ENCODE measurements at places on chromosomes 2 and 18.

GRCh38 chr2:191202881-191203397 is 42.3 kb upstream of the MYO1B start:
- no peak for DNase-seq

GRCh38 chr18:45559258-45559657 is 56.0 kb upstream of the SLC14A2 start:
- DNase-seq: no peak

GRCh38 chr2:154240921-154241379 is 369.2 kb downstream of the GALNT13 start:
- DNase-seq: no peak

DNA sequence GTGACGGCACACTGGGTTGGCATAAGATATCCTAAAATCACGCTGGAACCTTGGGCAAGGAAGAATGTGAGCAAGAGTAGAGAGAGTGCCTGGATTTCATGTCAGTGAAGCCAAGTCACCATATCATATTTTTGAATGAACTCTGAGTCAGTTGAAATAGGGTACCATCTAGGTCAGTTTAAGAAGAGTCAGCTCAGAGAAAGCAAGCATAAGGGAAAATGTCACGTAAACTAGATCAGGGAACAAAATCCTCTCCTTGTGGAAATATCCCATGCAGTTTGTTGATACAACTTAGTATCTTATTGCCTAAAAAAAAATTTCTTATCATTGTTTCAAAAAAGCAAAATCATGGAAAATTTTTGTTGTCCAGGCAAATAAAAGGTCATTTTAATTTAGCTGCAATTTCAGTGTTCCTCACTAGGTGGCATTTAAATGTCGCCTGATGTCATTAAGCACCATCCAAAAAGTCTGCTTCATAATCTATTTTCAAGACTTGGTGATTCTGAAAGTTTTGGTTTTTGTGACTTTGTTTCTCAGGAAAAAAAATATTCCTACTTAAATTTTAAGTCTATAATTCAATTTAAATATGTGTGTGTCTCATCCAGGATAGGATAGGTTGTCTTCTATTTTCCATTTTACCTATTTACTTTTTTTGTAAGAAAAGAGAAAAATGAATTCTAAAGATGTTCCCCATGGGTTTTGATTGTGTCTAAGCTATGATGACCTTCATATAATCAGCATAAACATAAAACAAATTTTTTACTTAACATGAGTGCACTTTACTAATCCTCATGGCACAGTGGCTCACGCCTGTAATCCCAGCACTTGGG is 19.6 kb downstream of the RSAD2 start:
- DNase-seq: peak; percentile 55

DNA sequence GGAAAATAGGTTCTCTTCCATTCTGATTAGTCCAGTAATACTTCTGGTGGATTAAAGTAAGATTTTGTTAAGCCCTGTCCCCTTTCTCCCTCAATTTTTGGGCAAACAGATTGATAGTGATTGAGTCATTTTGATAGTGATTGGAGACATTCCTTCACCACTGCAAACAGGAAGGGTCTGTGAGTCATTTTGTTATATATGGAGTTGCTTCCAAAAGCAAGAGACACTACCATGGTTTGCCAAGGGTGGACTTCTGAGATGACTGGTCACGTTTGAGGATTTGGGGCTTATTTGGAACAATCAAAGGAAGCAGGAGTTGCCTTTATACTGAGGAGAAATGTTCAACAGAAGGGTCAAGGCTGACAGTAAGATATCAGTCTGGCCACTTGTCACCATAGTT is 249.9 kb downstream of the PARD3B start:
- no peak for DNase-seq

GRCh38 chr2:45957533-45958227 is 306.2 kb downstream of the PRKCE start:
- no peak for DNase-seq

DNA sequence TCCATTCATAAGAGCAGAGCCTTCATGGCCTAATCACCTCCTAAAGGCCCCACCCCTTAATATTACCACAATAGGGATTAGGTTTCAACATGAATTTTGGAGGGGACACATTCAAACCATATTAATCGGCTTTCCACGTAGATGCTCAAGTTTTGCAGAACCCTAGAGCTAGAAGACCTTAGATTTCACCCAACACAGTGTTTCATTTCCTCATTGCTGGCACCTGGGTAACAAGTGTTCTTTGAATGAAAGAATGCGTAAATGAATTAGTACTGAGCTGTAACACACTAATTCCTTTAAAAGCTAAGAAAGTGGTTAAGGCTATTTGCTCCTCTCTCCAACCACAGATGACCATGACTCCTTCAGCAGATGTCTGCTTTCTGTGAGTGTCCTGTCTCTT is 252.5 kb downstream of the SMAD2 start:
- DNase-seq: no peak

DNA sequence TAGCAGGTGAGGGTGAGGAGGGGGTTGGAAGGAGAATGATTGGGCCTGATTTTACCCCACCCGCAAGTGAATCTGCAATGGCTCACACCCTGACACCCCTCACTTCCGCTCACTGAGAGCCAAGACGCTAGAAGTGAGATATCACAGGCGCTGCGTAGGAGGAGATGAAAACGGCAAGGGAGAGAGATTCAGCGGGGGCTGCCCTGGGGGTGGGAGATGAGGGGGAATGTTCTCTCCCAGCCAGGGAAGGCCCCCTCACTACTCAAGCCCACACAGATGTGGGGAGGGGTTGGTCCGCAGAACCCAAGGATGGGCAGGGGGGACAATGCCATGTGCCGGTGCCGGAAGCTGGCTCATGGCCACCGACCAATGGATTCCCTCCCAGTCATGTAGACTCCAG is 32.9 kb downstream of the LOXHD1 start:
- no peak for DNase-seq

- DNase-seq: no peak
Observed at GRCh38 chr2:74291886-74292621, 51.2 kb downstream of the SLC4A5 start.

- DNase-seq: peak; percentile 48
Observed at GRCh38 chr2:152097290-152097800, 1.5 kb downstream of the CACNB4 start.

- no peak for DNase-seq
Observed at GRCh38 chr2:104938231-104938941, 84.5 kb downstream of the POU3F3 start.

- no peak for DNase-seq
Observed at GRCh38 chr2:70360661-70361270, 58.9 kb upstream of the FAM136A start.

DNA sequence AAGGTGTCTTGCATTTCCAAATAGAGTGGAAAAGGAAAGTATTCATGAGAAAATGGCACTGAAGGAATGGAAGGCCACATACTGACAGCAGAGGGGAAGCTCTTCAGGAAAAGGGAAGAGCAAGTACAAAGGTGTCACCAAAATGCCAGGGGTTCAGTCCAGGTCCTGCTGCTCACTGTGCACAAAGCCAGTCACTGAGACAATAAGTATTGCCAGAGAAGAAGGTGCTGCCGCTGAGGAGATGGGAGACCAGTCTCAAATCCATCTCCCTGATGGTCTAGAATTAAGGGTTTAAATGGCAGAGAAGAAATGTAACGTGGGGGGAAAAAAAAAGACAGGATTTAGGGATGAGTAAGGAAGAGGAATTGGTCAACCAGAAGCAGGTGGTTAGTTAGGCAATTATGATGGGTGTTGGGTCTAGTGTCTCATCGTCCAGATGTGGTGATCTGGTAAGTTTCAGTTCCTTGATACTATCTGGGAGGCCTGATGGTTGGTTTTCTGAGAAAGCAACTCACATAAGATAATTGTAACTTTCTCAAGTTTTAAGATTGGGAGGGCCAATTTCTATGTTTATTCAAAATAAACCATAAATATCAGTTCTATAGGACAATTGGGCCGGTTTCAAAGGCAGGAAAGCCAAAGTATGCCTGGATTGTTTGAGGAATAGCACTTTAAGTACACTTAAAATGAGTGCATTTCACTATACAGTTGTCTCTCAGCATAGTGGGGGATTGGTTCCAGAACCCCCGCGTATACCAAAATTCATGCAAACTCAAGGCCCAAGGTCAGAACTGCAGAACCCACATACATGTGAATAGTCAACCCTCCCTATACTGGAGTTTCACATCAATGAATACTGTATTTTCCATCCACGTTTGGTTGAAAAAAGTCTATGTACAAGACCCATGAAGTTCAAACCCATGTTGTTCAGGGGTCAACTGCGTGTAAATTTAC is 109.1 kb upstream of the DNAJC10 start:
- no peak for DNase-seq

DNA sequence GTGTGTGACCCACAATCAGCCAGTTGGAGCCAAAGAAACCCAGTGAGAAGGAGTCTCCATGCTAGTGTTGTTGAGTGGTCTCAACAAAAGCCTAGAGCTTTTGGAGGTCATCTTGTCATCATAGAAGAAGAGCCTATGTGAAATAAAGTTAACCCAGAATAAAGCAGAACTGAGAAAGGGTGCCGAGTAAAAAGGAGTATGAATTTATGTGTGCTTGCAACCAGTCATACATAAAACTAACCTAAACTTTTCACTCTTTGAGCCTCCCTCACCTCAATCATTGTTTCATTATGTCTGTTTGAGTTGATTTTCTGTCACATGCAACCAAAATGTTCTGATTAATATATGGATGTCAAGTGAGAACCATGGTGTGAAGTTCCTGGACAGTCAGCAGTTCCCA is 599.3 kb upstream of the ZEB2 start:
- DNase-seq: no peak

DNA sequence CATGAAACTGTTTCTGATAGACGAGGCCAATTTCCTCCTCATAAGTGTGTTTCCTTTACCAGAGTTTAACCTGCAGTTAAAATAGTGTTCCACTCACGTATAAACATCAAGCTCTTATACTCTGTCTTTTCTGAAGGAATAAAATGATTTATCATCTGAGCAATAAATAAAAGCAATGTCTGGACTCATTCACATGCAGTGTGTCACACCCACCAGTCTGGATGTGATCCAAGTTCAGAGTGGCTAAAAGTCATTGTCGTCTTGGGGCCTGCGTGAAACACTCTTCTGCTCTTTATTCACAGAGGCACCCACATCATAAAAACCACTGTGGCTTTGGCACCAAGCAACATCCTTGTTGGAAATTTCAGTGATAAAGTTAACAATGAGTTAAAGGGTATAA is 19.5 kb upstream of the SLC9A4 start:
- DNase-seq: no peak

GRCh38 chr2:28951910-28952835 is 28.9 kb upstream of the TOGARAM2 start:
- DNase-seq: no peak

GRCh38 chr2:15313657-15314056 is 247.5 kb downstream of the NBAS start:
- DNase-seq: peak; percentile 35

DNA sequence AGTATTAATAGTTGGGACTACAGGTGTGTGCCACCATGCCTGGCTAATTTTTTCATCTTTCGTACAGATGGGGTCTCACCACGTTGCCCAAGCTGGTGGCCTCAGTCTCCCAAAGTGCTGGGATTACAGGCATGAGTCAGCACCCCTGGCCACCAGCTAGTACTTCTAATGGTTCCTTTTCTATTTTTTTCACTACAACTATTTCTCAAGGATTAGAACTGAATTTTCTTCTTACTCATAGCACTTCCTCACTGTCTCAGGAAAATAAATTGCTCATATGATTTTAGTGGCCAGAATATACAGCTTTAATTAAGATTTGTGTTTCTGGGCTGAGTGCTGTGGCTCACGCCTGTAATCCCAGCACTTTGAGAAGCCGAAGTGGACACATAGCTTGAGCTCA is 43.2 kb upstream of the SOS1 start:
- DNase-seq: no peak

GRCh38 chr2:106106622-106107508 is 87.2 kb downstream of the UXS1 start:
- no peak for DNase-seq

- DNase-seq: no peak
Observed at GRCh38 chr2:47664817-47665216, 118.1 kb upstream of the MSH6 start.

- DNase-seq: no peak
Observed at GRCh38 chr2:175575346-175576258, 394.1 kb upstream of the ATP5MC3 start.

- no peak for DNase-seq
Observed at GRCh38 chr2:171578127-171578803, 56.0 kb downstream of the CYBRD1 start.

DNA sequence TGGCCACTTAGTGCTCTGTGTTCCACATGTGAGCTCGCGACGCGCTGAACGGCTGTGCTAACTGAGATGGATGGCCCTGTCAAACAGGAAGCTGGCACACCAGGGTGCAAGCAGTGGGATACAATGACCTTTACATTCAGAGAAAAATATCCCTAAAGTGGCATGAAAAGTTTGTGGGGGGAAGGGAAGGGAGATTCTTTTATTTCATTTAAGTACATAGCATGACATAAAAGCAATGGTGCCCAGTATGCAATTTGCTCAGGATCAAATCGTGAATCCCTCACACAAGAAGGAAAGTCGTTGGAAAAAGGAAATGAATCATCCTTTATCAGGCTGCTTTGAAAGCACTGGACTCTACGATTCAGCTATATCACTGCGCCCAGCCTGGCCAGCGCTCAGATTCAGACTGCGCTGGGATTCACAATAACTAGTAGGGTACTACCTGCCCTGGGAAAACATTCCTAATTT is 26.0 kb downstream of the SATB2 start:
- DNase-seq: no peak

- DNase-seq: no peak
Observed at GRCh38 chr18:21762181-21762772, 21.7 kb downstream of the MIB1 start.

GRCh38 chr2:66854298-66854697 is 419.4 kb downstream of the MEIS1 start:
- no peak for DNase-seq

GRCh38 chr2:127158614-127159290 is 51.8 kb upstream of the BIN1 start:
- DNase-seq: no peak

- DNase-seq: no peak
Observed at GRCh38 chr18:56189615-56190014, 448.8 kb downstream of the TXNL1 start.

GRCh38 chr2:239250216-239251081 is 150.4 kb downstream of the HDAC4 start:
- no peak for DNase-seq

GRCh38 chr2:16725549-16725948 is 59.9 kb upstream of the CYRIA start:
- no peak for DNase-seq

DNA sequence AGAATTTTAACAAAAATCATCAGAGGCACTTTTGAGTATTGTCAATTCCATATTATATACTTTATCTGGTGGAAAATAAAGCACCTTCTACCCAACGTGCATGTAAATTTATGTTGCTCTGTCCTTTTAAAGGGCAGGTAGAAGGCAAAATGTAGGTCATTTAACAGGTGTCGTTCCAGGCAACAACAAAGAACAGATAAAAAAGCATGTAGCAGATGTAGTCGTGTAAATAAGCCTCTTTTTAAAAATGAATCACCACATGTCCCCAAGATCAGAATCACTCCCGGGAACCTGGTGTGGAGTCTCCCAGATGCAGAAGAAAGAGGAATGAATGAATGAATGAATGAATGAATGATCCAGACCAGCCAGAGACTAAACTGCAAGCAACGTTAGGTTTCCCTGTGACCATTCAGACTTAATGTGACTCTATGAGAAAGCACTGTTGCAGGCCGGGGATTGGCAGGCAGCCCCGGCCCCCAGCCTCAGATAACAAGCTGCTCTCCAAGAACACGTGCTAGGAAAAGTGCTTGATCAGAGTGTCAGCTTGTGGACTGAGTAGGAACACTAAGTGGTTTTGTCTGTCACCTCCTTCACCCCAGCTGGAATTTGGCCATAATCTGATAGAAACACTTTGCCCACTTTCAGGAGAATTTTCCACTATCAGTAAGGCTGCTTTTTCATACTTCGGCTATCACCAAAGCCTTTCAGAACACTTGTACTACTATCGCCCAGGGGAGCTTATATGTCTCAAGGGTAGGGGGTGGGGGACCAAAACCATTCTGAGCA is 100.6 kb downstream of the CDK15 start:
- DNase-seq: no peak

All from RKO (cell line).